Thyroid gland (tissue), 4 donors: ENCODE measurements at places on chromosomes 6 and 20. TPM values are rescaled to one million over a fixed set of nuclear protein-coding genes. Genes with fewer than 3 reads are reported as not detected.

GRCh38 chr6:116570856-116571682 lies at the start of gene RWDD1:
Gene RWDD1, plus strand, starts transcription at chr6:116571504. Its CDS starts 79 bp downstream, at chr6:116571583.
- H3K4me1 ChIP-seq = peaks cover 18% of the 10 kb centered on the region
- H3K36me3 ChIP-seq = no peaks in the 10 kb centered on the region
- H3K27ac ChIP-seq = peak within 1 kb of the TSS; percentile 76

- DNase-seq = no peak
- H3K27ac ChIP-seq = no peak overlapping the region
- H3K27me3 ChIP-seq = no peaks in the 10 kb centered on the region
- H3K4me3 ChIP-seq = no peak overlapping the region
These were observed 30.7 kb upstream of the TMEM14A start for GRCh38 chr6:52640170-52640569.

DNA sequence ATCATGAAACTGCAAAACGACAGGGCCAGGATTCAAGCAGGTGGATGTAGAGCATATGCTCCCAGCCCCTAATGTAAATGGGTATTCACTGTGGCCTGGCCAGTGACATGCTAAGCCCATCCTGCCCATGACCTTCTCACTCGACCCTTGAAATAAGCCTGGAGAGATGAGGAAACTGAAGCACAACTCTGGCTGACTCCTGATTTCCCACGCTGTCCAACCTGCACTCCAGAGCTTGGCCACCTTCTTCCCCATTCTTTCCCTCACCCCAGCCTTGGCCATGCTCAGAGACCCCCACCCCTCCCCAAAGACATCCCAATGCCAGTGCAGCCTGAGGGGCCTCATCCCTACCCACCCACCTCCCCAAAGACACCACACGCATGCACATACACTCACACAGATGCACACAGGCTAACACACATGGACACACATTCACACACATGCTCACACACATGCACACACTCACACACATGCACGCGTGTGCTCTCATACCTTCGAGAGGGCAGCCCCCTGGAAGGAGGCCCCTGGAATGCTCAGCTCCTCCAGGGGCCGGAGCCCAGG lies 12.4 kb downstream of the TFEB start:
- no peaks in the 10 kb centered on the region for H3K27me3 ChIP-seq
- peaks cover 65% of the 10 kb centered on the region for H3K4me1 ChIP-seq
- H3K27ac ChIP-seq = peak overlapping the region; percentile 48
- H3K4me3 ChIP-seq = no peak overlapping the region

GRCh38 chr6:159255434-159255951 lies 86.3 kb downstream of the FNDC1 start:
- H3K4me1 ChIP-seq = no peaks in the 10 kb centered on the region
- H3K27me3 ChIP-seq = no peaks in the 10 kb centered on the region
- no peak for DNase-seq
- no peak overlapping the region for H3K4me3 ChIP-seq
- no peaks in the 10 kb centered on the region for H3K36me3 ChIP-seq

The MAK gene
- not detected for total RNA-seq

- no peaks in the 10 kb centered on the region for H3K4me1 ChIP-seq
- DNase-seq = no peak
- no peaks in the 10 kb centered on the region for H3K36me3 ChIP-seq
- H3K27ac ChIP-seq = no peak overlapping the region
These were observed 19.4 kb downstream of the TMEM200A start for GRCh38 chr6:130385064-130385695.

The FERMT1 gene
- total RNA-seq = 6.7 TPM

GRCh38 chr6:111777357-111777756 lies 95.9 kb downstream of the FYN start:
- H3K4me3 ChIP-seq = no peak overlapping the region
- H3K27me3 ChIP-seq = no peaks in the 10 kb centered on the region
- no peaks in the 10 kb centered on the region for H3K4me1 ChIP-seq
- H3K36me3 ChIP-seq = no peaks in the 10 kb centered on the region
- no peak for DNase-seq

The VEGFA gene
- total RNA-seq = 532 TPM

DNA sequence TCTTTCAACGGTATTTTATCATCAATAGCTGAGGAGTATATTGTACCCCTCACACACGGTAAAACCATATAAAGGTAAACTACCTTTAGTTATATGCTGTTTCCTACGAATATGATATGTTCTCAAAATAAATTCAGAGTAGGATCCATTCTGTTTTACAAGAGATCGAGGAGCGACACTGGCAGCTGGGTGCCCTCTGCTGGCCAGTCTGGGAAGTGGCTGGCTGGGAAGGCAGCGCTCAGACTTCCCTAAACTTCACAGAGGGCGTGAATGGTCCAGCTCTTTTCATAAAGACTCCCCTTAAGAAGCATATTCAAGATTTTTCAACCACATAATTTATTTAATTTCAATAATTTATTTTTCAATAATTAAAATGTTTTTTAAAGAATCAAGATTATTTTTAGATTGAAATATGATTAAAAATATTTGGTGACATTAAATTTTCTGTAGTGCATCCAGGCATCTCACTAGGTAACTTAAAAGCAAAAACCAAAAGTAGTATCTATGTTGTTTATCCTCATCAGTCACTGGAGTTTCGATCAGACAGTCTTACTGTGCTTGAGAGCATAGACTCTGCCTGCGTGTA lies 187.5 kb upstream of the PDE10A start:
- peak; percentile 79 for DNase-seq
- H3K36me3 ChIP-seq = no peaks in the 10 kb centered on the region
- no peaks in the 10 kb centered on the region for H3K4me1 ChIP-seq
- no peak overlapping the region for H3K27ac ChIP-seq

The HLA-DRB1 gene
- 17.1 TPM for total RNA-seq

DNA sequence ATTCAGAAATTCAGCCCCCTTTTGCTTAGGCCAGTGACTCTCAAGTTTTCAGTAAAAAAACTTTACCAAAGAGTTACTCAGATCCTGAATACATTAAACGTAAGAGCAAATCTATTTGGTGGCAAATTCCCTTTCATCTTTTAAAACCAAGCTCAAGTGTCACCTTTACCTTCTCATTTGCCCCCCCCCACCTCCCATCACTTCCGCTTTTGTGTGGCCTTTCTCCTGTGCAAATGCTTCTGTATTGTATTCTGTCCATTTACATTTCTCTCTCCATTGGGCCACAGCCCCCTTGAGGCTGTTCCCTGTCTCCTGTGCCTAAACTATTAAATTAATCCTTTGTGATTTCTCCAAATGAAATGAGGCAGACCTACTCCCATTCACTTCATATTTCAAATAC lies 1.9 kb downstream of the NOL7 start:
- no peak for DNase-seq
- H3K27ac ChIP-seq = no peak overlapping the region
- peaks cover 47% of the 10 kb centered on the region for H3K36me3 ChIP-seq
- peaks cover 25% of the 10 kb centered on the region for H3K4me1 ChIP-seq
- H3K4me3 ChIP-seq = no peak overlapping the region

The HLA-DQB2 gene
- not detected for total RNA-seq

DNA sequence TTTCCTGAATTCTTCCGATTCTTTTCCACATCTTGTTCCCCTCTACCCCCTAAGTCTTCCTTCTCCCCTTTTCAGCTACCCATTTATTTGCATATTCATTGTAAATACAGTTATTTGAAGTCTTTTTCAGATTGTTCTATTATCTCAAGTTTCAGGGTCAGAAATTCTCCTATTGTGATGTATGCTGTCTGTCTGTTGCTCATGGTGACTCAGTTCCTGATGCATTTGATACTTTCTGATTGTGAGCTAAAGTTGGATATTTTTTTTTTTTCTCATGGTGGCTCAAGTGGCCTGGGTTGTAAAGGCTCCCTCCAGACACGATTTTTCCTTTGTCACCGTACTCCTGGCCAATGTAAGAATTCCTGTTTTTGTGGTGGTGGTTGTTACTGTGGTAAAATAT lies 4.9 kb upstream of the PI16 start:
- no peak for DNase-seq
- H3K4me1 ChIP-seq = peaks cover 9% of the 10 kb centered on the region

- no peaks in the 10 kb centered on the region for H3K27me3 ChIP-seq
- no peaks in the 10 kb centered on the region for H3K36me3 ChIP-seq
- DNase-seq = no peak
- H3K27ac ChIP-seq = no peak overlapping the region
These were observed 163.5 kb downstream of the KIF6 start for GRCh38 chr6:39561536-39562266.

The WFDC5 gene
- not detected for total RNA-seq

The VSTM2L gene
- 0.54 TPM for total RNA-seq

- H3K27me3 ChIP-seq = no peaks in the 10 kb centered on the region
- H3K4me1 ChIP-seq = peaks cover 9% of the 10 kb centered on the region
- no peak for DNase-seq
- H3K4me3 ChIP-seq = no peak overlapping the region
- no peak overlapping the region for H3K27ac ChIP-seq
These were observed 3.0 kb downstream of the SRC start for GRCh38 chr20:37348792-37349516.

The KCNB1 gene
- 0.50 TPM for total RNA-seq

The ATP6V1G2 gene
- total RNA-seq = 2.3 TPM

The GPX5 gene
- not detected for total RNA-seq

DNA sequence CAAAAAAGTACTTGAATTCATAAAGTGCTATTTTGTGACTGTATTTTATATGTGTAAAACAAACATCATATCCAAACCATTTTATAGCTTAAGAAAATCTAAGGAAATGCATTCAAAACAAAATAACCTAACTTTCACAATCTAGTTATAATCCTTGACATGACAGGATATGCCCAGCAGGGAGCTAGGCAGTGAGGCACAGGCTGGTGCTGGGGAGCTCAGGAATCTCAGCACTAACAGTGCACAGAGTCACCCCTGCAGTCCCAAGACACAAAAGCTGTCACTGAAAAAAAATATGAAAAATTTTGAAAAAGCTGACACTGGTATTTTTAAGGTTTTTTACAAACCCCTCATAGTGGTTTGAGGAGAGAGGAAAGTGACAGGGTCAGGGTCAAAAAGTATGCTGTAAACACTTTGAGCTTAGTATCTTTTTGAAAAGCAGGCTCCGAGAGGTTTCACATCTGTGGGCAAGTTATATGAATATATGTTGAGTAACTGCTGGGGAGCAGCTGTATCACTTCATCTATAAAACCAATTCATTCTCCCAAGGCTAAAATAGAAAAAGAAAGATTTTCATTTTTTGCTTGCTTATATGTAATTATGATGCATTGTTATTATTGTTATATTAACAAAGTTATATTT lies 24.1 kb downstream of the LGSN start:
- H3K36me3 ChIP-seq = no peaks in the 10 kb centered on the region
- no peaks in the 10 kb centered on the region for H3K27me3 ChIP-seq
- no peak overlapping the region for H3K27ac ChIP-seq
- no peaks in the 10 kb centered on the region for H3K4me1 ChIP-seq

- H3K4me3 ChIP-seq = no peak overlapping the region
- DNase-seq = no peak
- H3K4me1 ChIP-seq = peaks cover 4% of the 10 kb centered on the region
- H3K27me3 ChIP-seq = no peaks in the 10 kb centered on the region
- no peaks in the 10 kb centered on the region for H3K36me3 ChIP-seq
These were observed 59.7 kb downstream of the GPX5 start for GRCh38 chr6:28585335-28585734.

- H3K4me3 ChIP-seq = no peak overlapping the region
- no peaks in the 10 kb centered on the region for H3K27me3 ChIP-seq
- peak; percentile 66 for DNase-seq
- H3K27ac ChIP-seq = no peak overlapping the region
These were observed 114.0 kb upstream of the NEDD9 start for GRCh38 chr6:11346516-11346915.

- H3K27me3 ChIP-seq = no peaks in the 10 kb centered on the region
- no peak overlapping the region for H3K4me3 ChIP-seq
- H3K36me3 ChIP-seq = no peaks in the 10 kb centered on the region
These were observed 37.5 kb downstream of the SASH1 start for GRCh38 chr6:148379966-148380713.

The WFDC2 gene
- 134 TPM for total RNA-seq

The VWA7 gene
- 6.8 TPM for total RNA-seq

DNA sequence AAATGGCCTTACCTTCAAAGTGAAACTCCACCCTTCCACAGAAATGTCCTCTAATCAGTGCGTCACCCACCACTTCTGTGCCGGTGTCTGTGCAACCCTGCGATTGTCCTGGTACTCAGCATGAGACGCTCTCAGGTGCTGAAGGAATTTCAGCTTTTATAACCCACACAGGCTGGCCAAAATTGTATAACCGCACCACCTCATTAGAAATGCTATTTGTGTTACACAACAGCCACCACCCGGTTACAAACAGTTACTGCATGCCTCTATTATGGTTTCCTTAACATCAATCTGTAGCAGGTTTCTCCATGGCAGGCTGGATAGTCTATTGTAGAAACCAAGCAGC lies 51.5 kb downstream of the SLC23A2 start:
- peaks cover 37% of the 10 kb centered on the region for H3K4me1 ChIP-seq
- DNase-seq = peak; percentile 72
- H3K4me3 ChIP-seq = no peak overlapping the region
- H3K36me3 ChIP-seq = no peaks in the 10 kb centered on the region
- H3K27ac ChIP-seq = no peak overlapping the region

- no peak overlapping the region for H3K27ac ChIP-seq
- H3K4me3 ChIP-seq = no peak overlapping the region
- DNase-seq = no peak
- H3K27me3 ChIP-seq = no peaks in the 10 kb centered on the region
- H3K36me3 ChIP-seq = no peaks in the 10 kb centered on the region
These were observed 58.0 kb upstream of the SALL4 start for GRCh38 chr20:51860111-51860882.

DNA sequence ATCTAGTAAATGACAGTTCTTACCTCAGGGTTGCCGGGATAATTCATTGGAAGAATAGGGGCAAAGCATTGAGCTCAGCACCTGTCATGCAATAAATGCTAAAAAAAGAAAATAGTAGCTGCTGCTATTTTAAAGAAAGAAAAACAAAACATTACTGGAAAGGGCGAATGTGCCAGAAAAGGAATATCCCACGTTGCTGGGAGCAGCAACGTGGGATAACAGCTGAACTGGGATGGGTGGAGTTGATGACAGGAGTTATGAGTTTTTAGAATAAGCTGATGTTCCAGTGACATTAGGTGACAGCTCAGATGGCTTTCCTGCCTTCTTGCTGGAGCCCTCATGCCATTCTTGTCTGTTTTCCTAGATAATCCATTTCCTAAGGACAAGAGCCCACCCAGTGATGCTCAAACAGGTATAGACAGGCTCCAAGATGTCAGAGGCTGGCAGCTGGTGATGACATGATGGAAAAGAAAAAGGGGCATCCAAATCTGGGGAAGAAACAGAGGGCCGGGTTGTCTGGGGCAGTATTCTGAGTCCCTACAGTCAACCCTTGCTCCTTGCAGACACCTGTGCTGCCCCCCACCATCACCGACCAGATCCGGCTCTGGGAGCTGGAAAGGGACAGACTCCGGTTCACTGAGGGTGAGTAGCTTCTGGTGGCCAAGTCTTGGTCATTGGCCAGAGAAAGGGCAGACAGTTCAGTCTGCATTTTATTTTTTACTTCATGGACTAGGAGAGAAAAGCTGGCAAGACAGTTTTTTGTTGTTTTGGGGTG lies 1.1 kb upstream of the VARS2 start:
- no peak for DNase-seq
- peaks cover 21% of the 10 kb centered on the region for H3K36me3 ChIP-seq
- peaks cover 33% of the 10 kb centered on the region for H3K4me1 ChIP-seq

GRCh38 chr20:50794181-50794845 lies 548 bp upstream of the BCAS4 start:
- no peaks in the 10 kb centered on the region for H3K27me3 ChIP-seq
- no peak for DNase-seq
- peak overlapping the region; percentile 52 for H3K27ac ChIP-seq
- no peaks in the 10 kb centered on the region for H3K36me3 ChIP-seq
- H3K4me3 ChIP-seq = no peak overlapping the region

GRCh38 chr6:3252369-3252768 lies 6.4 kb upstream of the PSMG4 start:
- H3K4me3 ChIP-seq = no peak overlapping the region
- DNase-seq = no peak
- H3K36me3 ChIP-seq = no peaks in the 10 kb centered on the region
- no peaks in the 10 kb centered on the region for H3K27me3 ChIP-seq
